Ascending aorta (tissue), 2 donors: ENCODE measurements at places on chromosomes 3 and 15.
A peak's percentile ranks its signal among the peaks of the same experiment; 100 is the strongest.

DNA sequence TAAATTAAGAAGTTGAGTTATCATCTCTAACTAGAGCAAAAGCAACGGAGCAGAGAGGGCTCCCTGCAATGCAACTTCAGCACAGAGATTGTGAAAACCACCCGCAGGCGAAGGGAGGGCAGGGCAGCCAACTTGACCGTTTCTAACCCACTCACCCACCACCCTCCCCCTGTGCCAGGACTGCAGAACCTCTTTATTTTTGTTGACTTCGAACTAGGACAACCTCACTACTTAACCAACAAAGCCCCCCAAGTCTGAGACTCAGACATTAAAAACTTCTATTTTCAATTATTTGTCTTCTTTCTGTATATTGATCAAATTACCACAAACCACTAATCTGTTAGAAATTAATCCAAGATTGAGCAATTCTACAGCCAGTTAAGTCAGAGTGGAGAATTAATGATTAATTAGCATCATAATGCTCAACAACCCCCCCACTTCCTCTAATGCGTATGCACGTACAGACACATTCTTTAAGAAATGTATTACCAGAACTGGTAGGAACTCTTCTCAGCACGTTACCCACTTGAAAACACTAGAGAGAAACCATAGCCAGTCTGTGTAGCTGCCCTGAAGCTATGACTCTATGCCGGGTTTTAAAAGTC is 2.0 kb downstream of the MGLL start:
- DNase-seq: no peak

- no peak for DNase-seq
These were observed 184.1 kb upstream of the MBNL1 start for GRCh38 chr3:152084441-152085158.

DNA sequence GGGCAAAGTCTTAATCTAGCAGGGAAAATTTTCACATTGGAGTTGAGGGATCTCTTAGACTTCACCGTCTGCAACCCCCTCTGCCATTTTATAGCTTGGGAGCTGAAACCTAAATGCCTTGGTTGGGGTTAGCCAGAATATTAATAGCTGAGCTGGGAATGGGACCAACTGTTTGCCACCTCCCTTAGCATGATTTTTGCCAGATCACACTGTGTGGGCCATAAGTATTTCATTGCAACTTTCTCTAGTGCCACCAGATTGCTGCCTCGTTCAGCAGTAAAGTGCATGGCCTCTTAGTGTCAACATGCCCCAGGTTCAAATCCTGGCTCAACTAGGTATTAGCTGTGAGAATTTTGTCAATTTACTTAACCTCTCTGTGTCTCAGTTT is 55.9 kb upstream of the ABHD17C start:
- DNase-seq: peak; percentile 2

- no peak for DNase-seq
These were observed 71.1 kb upstream of the XCR1 start for GRCh38 chr3:46098319-46098761.

DNA sequence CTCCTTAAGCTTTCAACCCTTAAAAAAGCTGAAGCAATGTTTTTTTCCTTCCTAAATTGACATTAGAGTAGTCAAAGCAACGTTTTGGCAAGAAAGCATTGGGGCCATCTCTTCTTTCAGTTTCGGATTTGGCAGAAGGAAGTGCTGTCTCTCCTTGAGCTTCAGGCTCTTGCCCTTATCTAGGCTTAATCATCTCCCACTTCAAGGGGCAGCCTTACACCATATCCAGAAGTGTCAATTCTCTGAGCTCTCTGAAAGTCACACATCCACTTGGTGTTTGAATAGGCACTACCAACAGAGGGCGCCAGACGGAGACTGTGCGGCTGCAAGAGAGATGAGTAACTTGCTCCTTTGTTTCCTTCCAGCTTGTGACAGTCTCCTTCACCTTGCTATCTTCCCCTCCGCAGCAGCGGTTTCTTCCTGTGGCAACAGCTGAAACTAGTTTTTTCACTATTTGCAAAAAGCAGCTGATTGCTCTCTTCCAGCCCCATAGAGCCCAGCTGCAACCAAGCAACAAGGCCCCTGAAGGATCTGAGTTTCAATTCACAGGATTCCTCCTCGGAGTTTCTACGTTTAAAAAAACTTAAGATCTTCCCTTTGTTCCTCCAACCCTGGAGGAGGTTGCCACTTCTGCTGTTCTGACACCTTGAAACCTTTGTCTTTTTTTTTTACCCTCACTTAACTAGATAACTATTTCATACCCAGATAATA is 147.0 kb upstream of the SLCO3A1 start:
- peak; percentile 84 for DNase-seq

GRCh38 chr3:120469440-120469839 is 18.6 kb upstream of the FSTL1 start:
- DNase-seq: no peak

DNA sequence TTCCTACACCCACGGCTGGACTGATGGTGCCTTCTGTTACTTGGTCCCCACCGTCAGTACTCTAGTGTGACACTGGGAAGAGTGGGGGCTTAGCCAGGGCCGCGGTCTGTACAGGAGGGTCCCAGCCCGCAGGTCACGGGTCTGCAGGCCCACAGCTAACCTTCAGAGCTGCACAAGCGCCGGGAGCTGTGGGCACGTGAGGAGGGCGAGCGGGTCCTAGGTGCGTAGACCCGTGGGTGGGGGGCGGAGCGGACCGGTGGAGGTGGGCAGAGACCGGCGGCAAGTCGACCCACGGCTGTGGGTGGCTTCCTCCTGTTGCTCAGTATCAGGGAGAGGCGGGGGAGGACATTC is 1.2 kb downstream of the TNFAIP8L3 start:
- no peak for DNase-seq

- no peak for DNase-seq
These were observed 41.1 kb downstream of the CYFIP1 start for GRCh38 chr15:22939051-22939450.

DNA sequence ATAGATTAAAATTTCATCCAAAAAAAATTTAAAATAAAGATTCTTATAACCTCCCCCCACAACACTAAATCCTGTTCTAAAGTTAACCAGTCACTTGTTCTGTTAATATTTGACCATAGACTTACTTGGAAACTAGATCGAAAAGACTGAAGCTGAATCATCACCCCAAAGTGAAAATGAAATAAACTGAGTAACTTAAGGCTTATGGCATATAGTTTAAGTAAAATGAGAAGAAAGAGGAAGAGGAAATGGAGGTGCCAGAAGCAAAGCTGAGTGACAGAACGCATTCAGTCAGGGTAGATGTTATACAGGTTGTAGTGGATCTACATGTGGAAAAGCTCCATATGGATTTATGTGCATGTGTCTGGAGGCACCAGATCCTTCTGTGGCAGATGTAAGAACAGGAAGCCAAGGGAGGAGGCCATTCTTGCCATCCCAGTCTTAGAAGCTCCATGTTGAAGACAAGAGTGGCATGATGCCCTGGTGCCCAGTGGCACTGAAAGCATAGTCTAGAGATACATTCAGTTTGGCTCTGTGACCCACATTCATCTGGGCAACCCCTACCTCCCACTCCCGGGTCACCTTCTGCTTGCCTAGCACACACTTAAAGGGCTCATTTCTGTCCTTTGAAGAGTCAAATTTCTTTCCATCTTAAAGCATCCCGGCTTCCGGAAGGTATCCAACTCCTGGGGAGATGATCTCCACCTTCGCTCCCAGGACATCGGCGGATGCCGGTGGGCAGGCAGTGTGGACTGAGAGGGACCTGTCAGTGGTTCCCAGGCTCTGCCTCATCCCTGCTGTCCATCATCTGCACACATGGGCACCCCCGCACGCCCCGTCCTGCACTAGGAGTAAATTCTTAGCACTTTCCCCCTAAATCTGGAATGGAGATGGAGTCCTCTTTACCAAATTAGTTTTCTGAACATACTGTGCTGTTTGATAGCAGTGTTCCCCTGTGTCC is 90.8 kb downstream of the NEO1 start:
- DNase-seq: no peak

DNA sequence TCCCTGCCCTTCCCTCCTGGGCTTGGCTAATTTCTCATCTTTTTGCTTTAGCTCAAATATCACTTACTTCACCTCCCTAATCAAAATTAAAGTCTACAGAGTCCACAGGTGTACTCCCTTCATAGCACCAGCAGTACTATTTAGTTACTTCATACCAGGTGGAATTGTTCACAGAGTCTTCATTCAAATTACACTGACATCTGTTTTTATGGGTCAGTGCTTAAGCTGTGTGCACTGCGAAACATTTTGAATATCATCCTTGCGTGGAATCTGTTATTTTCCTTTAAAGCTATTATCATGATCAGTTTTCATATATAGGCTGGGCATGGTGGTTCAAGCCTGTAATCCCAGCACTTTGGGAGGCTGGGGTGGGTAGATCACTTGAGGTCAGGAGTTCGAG is 2.7 kb upstream of the SERF2 start:
- no peak for DNase-seq

GRCh38 chr3:152126260-152126659 is 142.5 kb upstream of the MBNL1 start:
- DNase-seq: no peak

DNA sequence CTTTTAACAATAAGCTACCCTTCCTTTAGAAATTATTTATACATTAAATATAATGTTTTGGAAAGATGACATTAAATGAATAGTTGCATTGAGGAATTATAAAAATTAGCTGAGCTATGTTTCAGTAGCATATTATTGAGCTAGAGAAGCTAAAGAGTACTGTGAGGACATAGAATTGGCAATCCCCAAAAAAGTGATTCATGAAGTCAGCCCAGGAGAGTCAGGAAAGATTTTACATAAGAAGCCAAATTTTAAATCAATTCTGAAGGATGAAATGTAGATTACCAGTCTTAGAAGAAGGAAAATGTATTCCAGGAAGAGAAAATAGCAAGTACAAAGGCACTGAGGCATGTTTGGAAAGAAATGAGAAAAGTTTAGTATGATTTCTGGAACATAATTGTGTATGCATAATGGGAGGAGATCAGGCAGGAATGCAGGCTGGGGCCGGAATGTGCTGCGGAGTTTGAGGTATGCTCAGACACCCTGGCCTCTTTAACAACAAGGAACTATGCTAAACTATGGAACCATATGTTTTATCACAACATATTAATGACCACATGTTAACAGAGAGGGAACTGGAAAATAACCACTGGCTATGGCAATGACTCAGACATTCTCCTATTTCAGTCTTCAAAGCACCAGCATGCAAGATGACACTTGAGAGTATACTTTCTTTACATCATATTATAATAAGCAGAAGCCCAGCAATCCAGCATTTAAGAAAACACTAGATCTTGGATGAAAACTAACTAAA is 103.3 kb upstream of the COL8A1 start:
- DNase-seq: no peak

- peak; percentile 70 for DNase-seq
These were observed 73.8 kb downstream of the FLNB start for GRCh38 chr3:58082047-58082446.

DNA sequence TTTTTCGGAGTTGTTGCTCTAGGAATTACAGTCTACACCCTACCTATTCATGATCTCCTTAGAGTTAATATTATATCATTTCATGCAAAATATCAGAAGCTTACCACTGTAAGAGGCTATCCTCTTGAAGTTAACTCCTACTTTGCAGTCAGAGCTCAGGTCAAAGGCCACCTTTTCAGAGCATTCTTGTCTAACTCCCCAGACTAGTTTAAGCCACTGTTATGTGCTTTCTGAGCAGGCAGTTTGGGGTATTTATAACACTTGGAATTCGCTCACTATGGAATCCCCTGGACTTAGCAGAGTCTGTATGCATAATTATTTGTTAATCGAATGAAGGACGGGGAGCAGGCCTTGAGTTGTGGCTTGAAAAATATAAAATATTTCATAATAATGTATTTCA is 21.7 kb downstream of the MED12L start:
- DNase-seq: no peak

GRCh38 chr3:12464181-12464580 is 20.1 kb upstream of the TSEN2 start:
- no peak for DNase-seq

DNA sequence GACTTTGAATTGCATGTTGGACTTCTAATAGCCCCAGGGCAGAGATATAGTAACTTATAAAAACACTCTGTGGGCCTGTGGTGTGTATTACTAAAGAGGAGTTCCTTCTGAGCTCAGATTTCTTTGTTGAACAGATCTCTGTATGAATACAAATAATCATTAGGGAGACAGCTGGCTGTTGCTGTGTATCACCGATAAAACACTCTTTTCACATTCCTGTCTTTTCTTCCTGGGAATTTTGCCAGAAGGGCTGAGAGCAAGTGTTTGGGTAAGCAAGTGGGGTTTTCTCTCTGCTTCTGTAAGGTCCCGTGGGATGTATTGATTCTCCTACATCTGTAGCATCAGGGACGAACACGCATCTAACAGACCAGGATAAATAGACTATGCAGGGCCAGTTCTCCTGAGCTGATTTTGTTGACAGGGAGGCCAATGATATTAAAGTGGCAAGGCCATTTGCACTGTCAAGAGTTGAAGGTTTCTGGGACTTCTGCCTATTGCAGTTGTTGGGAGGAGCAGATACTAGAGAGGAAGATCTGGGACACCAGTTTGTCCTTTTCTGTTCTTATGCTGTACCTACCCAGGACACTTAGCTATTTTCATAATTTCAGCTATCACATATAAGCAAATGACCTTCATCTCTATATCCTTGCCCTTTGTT is 225.9 kb upstream of the CD96 start:
- no peak for DNase-seq

GRCh38 chr3:157436583-157437291 is at the start of gene PTX3:
Gene PTX3 (plus strand): TSS chr3:157436850. CDS start chr3:157436934, 84 bp downstream.
- DNase-seq: no peak

DNA sequence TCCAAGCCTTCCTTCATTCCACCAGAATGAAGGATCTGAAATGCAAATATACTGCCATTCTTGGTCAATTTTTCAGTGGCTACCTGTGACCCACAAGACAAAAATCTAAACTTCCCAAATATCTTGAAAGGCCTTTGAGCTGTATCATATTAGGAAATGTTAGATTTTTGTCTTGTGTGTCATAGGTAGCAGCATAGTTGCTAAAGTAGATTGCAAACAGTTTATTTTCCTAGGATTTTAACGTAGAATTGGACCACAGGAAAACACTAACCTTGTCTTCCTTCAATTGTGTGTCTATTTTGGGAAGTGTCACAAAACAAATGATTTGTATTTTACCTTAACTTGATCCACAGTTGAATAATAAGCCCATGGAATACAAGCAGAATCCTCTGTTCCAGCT is 42.4 kb downstream of the CP start:
- no peak for DNase-seq

GRCh38 chr3:111246967-111247760 is 175.5 kb downstream of the NECTIN3 start:
- DNase-seq: no peak
